Globus pallidus (tissue), 1 donor: ENCODE measurements at places on chromosomes 2 and 18.

GRCh38 chr2:151083856-151084795, 177.5 kb downstream of the RBM43 start:
- no peak for DNase-seq

DNA sequence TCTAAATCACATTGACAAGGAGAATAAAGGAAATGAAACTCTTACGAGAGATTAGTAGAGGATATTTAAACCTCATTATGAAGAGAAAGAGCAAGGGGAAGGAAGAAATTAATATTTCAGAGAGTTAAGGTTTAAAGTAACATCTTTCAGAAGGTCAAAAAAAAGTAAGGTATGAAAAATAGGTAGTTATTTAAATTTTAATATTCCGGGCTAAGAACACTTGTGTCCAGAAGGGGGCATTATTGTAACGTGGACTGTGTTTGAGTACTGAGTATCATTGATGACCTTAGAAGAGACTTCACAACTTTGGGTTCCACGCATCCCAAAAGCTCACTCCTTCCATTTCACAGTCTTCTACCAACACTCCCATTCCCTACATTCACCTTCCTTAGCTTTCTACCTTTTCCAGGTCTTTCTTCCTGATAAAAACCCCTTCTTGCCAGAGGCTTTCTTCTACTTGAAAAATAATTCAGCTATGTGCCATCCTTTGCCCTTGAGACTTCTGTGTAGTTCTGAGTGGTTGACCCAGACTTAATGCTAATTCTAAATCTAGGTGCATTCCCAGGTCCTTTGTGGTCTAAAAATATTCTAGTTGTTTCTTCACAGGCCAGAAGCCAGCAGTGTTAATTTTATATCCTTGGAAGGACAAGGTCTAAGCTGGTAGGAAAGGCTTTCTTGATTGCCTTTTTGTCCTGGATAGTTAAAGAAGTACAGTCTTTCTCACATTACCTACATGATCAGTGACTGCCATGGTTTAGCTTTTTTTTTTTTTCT, 16.5 kb downstream of the DYNC1I2 start:
- no peak for DNase-seq

DNA sequence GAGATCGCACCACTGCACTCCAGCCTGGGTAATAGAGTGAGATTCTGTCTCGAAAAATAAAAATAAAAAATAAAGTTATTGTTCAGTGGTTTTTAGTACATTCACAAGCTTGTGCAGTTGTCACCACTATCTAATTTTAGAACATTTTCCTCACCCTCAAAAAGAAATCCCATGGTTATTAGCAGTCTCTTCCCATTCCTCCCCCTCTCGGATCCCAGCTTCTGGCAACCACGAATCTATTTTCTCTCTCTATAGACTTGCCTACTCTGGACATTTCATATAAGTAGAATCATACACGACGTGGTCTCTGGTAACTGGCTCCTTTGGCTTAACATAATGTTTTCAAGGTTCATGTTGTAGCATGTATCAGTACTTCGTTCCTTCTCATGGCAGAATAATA, 38.6 kb downstream of the CABLES1 start:
- no peak for DNase-seq

GRCh38 chr2:25226827-25227226, 58.4 kb upstream of the POMC start:
- DNase-seq = no peak

DNA sequence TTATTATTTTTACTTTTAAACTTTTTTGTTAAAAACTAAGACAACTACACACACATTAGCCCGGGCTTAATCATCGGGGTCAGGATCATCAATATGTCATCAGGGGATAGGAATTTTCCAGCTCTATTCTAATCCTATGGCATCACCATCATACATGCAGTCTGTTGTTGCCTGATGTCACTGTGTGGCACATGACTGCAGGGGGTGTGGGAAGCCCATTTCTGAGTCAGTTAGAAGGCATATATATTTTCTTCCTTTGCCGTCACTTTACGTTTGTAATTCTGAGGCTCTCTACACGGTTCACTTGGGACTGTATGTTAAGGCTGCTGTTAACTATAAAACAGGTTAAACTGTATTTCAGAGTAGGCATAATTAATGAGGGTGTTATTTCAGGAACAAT, 144.4 kb upstream of the ITGA6 start:
- no peak for DNase-seq

DNA sequence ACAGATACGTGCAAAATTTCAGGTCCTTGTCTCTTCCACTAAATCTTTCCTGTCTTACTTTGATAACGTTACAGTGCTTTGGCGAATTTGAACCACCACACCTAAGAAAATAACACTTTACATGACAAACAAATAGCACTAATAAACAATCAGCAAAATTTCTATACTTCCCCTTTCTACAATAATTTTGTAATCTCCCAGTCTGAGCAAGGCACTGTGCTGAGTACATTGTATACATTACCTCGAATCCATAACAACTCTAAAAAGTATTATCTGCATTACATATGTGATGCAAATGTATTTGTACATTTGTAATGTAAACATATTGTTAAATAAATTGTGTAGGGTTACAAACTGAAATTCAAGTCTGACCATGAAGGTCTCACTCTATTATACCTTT, 49.9 kb downstream of the RTN4 start:
- DNase-seq = no peak

DNA sequence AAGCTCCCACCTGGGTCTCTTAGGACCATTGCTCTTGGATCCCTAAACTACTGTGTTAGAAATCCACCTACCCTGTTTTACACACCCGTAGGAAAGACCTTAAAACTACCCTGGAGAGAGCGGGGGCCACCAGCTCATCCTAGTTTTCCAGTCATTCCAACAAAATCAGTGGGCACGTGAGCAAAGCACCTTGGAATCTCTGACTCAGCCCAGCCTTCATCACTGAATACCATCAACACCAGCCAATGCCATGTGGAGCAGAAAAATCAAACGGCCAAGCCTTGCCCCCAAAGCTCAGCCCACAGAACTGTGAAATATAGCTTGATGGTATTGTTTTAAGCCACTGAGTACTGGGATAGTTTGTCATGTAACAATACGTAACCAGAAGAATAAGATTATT, 449.7 kb upstream of the CHAC2 start:
- DNase-seq = no peak

DNA sequence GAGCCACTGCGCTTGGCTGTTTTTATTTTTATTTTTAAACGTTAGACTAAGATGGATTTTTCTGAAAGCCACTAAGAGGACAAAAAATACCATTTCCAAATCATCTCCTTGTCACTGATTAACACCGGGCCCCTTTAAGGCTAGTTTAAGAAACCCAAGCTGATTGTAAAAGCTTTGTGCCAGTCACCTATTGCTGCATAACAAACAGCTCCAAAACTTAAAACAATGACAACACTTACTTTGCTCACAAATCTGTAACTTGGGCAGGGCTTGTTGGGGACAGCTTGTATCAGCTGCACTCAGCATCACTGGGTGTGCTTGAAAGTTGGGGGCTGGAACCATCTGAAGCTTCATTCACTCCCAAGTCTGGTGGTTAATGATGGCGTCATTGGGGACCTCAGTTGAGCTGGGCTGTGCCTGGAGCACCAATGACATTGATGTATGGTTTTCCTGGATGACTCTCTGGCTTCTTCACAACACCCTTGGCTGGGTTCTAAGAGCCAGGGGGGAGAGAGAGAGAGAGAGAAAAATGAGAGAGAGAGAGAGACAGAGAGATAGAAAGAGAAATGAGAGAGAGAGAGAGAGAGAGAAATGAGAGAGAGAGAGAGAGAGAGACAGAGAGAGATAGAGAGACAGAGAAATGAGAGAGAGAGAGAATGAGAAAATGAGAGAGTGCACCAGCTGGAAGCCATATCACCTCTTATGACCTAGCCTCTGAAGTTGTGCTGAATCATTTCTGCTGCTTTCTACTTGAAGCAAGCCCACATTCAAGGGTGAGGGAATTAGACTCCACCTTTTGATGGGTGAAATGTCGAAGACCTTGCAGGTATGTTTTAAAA, 26.0 kb upstream of the ATG16L1 start:
- DNase-seq = no peak

DNA sequence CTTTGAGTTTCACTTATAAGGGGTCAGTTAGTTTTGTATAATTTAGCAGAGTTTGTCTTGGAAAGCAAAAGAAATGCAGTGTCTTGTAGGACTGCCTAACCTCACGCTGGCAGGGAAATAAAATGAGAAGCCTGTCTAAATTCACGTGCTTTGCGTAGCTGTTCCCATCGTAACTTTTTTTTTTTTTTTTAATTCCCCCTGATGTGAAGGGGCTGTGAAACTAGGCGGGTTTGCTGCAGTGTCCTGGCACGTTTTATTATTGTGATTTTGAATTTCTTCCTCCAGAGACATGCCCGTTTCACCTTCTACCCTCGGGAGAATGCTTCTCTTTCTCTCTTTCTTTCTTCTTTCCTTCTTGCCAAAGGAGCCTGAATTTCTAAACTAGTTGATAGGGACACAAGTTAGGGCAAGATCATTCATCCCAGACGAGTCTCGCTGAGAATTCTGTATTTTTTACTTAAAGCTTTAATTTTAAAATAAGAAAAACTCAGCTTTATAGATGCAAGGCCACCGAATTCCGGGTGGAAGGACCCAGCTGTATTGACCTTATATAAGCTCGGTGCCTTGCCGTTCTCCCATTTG, 2.3 kb downstream of the MEIS1 start:
- peak; percentile 55 for DNase-seq

DNA sequence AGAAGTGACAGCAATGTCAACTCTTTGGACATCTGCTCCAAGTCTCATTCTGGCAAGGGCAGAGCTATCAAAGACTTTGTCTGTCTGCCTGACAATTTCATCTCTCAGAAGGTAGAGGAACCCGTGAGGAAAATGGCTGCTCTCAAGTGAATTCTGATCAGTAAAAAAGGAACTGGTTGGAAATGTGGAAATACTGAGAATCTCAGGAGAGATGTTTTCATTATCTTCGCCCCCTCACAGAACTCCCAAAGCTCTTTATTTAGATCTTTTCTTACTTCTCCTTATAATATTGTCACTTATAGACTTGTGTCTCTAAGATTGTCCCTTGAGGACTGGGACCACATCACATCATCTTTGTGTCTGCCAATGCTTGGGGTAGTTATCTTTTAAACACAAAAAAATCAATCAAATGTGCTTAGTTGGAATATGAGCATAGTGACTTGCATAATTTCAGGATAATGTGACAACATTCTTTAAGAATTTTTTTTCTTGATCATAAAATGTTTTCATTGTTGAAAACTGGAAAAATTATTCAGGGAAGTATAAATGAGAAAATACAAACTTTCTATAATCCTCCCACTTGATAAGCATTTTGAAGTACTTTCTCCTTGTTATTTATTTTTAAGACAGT, 68.2 kb upstream of the ITGB6 start:
- DNase-seq = no peak

GRCh38 chr2:64745562-64745961, 91.8 kb upstream of the SERTAD2 start:
- no peak for DNase-seq

- no peak for DNase-seq
These were observed 79.8 kb downstream of the C1QL2 start for GRCh38 chr2:119078796-119079195.

DNA sequence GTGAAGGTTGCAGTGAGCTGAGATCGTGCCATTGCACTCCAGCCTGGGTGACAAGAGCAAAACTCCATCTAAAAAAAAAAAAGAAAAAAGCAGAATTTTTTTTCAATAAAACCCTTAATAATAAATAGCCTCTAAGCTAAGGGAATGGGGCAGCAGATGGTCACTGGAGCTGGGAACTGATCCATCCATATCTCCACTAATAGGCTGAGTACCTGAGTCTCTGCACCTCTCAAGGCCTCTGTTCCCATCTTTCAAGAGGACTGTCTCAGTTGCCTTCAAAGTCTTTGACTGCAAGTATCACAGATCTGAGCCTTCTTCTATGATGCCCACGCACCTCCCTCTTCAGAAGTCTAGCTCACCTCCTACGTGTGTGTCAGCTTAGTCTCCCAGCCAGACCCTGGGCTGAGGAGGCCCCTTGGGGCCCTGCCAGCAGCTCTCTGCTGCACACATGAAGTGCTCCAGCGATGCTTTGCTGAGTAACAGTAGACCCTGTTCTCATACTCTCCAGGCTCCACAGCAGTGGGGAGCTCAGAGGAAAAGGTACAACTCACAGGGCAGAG, 32.9 kb downstream of the ST8SIA5 start:
- no peak for DNase-seq

GRCh38 chr2:241680827-241681599, 5.6 kb downstream of the DTYMK start:
- no peak for DNase-seq

DNA sequence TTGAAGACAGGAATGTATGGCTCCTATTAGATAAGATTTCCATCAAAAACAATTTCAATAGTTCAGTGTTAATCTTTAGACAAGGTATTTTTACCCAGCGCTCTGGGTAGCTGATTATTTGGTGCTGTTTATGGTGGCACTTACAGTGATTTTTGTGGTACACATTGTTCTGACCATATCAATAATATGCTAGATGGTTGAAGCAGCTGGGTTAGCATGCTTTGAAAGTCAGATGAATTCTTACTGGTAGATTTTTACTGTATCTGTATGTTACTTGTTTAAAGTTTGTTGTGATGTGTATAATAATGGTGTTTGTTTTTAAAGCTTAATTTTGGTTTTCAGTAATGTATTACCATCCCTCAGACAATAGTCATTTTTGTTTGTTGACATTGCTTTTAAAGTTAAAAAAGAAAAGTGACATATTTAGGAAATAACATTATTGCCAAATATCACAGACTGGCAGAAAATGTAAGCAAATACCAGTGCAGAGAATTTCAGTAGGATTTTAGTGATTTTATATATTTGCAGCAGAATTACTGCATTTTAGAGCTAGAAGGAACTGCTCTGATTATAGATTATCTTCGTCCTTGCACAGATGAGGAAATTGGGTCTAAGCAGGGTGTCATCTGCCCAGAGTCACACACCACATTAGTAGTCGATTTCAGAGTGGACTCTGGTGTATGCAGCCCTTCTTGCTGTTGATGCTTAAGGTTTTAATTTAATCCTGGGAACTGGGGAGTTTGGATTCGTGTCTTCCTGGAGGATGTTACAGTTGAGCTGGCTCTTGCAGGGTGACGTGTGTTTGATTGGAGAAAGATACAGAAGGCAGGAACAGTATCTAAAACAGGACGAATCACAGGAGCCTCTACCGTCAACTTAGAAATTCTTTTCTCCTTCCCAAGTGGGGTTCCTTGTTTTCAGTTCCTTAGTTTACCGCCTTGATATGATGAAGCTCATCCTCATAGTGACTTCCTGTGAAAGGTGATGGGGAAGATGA, 6.6 kb downstream of the SOCS6 start:
- DNase-seq = no peak

- no peak for DNase-seq
These were observed 2.8 kb downstream of the PREPL start for GRCh38 chr2:44358503-44358902.

GRCh38 chr2:43293744-43294695, 67.6 kb upstream of the ZFP36L2 start:
- peak; percentile 12 for DNase-seq

- DNase-seq = no peak
These were observed 264.9 kb upstream of the CCDC68 start for GRCh38 chr18:55224086-55224625.

GRCh38 chr2:136010126-136010525, 24.7 kb upstream of the DARS1 start:
- no peak for DNase-seq

DNA sequence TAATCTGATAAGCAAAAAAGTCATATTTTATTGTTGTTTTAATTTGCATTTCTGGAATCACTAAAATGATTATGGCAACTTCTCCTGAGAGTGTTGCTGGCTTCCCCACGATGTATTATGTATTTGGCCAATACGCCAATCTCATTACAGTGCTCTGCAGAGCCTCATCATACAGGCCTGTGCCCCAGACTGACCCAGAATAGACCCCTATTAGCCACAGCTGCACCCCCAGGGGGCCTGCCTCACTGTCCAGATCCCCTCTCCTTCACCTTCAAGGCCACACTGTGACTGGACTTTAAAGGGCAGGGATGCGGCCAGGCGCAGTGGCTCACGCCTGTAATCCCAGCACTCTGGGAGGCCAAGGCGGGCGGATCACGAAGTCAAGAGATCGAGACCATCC, 17.4 kb upstream of the COX7A2L start:
- DNase-seq = no peak
